ENCODE measurements at places on chromosomes 1 and 21. TPM values are rescaled to one million over a fixed set of nuclear protein-coding genes. Genes with fewer than 3 reads are reported as not detected.

GRCh38 chr1:48563021-48563420 lies 91.0 kb upstream of the SPATA6 start:
- no peak for DNase-seq

- no peak for DNase-seq
Measured at GRCh38 chr1:91803123-91803522, 82.8 kb downstream of the TGFBR3 start.

- DNase-seq = no peak
Measured at GRCh38 chr1:164618202-164618564, 59.2 kb downstream of the PBX1 start.

DNA sequence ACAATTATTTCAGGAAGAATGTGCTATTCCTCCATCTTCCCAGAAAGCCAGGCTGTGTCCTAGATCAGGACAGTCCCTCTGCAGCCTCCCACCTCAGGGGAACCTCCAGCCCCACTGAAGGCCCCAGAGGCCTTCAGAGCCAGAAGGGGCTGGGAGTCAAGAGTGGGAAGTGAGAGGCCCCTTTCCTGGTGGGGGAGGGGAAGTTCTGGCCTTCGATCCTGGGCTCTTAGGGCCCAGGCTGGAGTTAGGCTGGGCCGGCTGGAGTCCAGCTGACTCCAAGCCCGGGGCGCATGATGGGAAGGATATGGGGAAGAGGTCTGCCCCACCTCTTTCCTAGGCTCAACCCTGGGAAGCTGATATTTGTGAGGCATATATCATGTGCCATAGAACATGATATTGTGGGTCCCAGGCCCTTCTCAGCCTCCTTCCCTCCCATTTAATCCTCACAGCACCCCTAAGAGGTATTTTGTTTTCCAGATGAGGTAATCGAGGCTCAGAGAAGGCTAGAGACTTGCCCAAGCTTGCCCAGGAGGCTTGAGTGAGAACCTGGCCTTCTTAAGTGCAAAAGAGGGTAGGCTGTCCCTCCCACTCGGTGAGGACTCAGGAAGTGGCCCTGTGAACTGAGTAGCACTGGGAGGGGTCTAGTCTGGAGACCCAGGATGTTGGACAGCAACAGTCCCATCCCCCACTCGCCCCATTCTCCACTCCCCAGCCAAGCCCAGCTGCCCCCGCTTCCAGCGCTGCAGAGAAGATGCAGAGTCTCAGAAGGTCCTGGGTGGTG lies 18.6 kb upstream of the HSPG2 start:
- DNase-seq = no peak

GRCh38 chr1:198498103-198498385 lies 42.4 kb downstream of the ATP6V1G3 start:
- DNase-seq = no peak

- no peak for DNase-seq
Measured at GRCh38 chr1:97010566-97011264, 289.1 kb downstream of the PTBP2 start.

DNA sequence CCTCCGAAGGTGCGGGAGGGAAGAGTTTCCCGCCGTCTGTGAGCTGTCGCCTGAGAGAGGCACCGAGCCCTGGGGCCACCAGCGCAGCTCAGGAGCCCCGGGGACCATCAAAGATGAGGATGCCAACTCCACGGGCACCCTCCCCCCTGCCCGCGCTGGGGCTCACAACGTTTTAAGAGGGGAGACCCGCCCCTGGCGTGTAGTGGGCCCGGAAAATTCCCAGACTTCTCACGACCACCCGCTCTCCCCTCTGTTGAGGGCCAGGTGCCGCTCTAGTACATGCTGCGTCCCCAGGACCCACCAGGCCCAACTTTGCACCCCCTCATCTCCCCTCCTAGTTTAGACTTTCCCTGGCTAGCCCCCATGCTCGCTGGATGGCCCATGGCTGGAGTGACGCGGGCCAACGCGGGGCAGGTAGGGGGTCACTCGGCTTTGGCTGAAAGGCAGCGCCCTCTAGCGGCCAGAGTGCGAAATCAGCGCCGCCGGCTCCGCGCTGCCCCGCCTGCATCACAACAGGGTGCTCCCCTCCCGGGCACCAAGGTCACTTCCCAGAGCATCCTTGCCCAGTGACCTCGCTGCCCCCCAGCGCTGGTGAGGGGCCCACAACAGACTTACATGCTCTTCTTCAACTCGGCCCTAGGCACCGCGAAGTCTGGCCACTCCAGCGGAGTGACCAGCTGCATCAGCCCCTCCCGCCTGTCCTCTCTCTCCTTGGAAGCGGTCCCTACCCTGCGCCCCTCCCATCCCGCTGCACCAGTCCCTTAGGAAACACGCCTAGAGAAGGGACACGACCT lies 1.8 kb downstream of the CD160 start:
- DNase-seq = no peak

DNA sequence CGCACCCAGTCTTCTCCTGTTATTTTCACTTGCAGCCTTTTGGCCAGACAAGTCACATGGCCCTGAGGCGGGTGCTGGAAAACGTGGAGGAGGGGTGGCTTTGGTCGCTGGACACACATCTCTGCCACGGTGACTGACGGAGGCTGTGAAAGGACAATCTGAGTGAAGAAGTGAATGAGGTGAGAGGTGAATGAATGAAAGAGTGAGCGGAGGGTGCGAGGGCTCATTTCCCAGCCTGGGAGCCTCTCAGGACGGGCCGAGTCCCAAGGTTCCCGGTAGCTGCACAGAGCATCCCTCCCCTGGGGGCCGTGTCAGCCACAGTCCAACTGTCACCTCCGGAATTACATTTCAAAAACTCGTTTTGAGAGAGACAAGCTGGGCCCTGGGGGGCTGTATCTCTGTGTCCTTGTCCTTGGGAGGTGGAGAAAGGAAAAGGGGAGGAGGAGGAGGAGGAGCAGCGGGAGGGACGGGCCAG lies 89.6 kb downstream of the UBIAD1 start:
- DNase-seq = no peak

GRCh38 chr1:84735483-84735882 lies 45.2 kb upstream of the SSX2IP start:
- no peak for DNase-seq

SYTL1 gene
- polyA plus RNA-seq = 16.0 TPM

SELP gene
- 6.1 TPM for polyA plus RNA-seq

NHLH2 gene
- not detected for polyA plus RNA-seq

ECM1 gene
- polyA plus RNA-seq = 12.0 TPM

ACTA1 gene
- 1.5 TPM for polyA plus RNA-seq

SPRR3 gene
- polyA plus RNA-seq = 0.49 TPM

OR4F16 gene
- not detected for polyA plus RNA-seq

OR2T35 gene
- not detected for polyA plus RNA-seq

DLGAP3 gene
- 2.0 TPM for polyA plus RNA-seq

PRAMEF33 gene
- polyA plus RNA-seq = not detected

Data from right renal pelvis (tissue), 4 donors.